ENCODE measurements at places on chromosomes 7 and 10.
A peak's percentile ranks its signal among the peaks of the same experiment; 100 is the strongest.

- no peak for DNase-seq
Measured at GRCh38 chr10:103800089-103800488, 55.3 kb downstream of the SH3PXD2A start.

- DNase-seq: no peak
Measured at GRCh38 chr7:45184326-45185027, 26.9 kb downstream of the RAMP3 start.

- DNase-seq: no peak
Measured at GRCh38 chr10:24866604-24867583, 85.5 kb downstream of the PRTFDC1 start.

DNA sequence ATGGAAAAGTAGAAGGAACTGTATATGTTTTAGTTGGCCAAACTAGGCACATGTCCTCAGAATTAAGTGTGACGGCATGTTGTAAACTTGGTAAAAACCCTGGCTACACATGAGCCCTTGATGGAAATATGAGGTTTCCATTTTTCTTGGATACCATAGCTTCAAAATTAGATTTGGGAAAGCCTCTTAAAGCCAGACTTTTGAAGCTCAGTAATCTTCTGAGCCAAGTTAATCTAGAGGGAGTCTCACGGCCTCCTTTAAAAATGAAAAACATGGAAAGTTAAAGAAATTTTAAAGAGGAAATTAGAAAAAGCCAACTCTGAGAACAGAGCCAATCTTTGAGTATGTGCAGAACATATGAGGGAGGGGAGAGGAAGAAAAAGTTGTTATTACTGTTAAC, 376.0 kb downstream of the CTNNA3 start:
- no peak for DNase-seq

- no peak for DNase-seq
Measured at GRCh38 chr7:66233638-66234037, 28.5 kb downstream of the TPST1 start.

DNA sequence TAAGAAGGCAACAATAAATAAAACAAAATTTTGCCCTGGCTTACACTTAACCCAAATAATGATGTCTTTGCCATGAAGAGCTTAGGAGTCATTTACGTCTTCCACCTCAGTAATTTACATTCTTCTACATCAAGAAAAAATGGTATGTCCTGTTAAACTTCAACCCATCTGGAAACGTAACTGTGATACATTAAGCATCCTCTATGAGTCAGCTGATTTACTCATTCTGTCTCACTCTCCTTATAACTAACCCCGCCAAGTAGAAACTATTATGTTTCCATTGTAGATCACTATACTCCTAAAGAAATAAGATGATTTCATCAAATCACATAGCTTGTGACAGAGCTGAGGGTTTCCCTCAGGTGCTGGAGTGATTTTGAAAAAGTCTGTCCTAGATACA, 330.7 kb downstream of the CDC14C start:
- no peak for DNase-seq

GRCh38 chr7:105315357-105315756, 73.4 kb downstream of the SRPK2 start:
- no peak for DNase-seq

GRCh38 chr7:70947181-70947580, 184.8 kb upstream of the GALNT17 start:
- DNase-seq: no peak

DNA sequence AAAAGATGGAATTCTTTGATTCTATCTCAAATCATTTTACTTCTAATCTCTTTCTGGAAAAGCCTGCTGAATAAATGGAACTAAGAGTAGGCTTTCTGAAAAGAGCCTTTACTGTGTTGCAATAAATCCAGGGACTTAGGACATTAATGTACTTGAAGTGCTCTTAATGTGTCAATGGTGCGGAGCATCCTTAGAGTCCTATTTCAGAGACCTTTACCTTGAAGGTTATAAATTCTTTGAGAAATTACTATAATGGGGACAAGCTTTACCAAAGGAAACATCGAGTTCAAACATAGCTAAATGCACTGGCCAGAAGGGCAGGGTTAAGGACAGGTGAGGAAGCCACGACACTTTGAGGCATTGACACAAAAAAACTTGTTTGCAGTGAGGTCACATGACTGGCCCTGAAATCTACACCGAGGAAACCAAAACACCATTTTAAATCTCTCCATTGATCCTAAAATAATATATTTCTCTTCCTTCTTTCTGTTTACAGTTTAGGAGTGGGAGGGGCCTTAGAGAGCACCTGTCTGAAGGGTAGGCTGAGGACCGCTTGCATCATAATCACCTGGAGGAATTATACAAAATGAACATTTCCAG, 48.1 kb upstream of the EXOC6 start:
- no peak for DNase-seq

DNA sequence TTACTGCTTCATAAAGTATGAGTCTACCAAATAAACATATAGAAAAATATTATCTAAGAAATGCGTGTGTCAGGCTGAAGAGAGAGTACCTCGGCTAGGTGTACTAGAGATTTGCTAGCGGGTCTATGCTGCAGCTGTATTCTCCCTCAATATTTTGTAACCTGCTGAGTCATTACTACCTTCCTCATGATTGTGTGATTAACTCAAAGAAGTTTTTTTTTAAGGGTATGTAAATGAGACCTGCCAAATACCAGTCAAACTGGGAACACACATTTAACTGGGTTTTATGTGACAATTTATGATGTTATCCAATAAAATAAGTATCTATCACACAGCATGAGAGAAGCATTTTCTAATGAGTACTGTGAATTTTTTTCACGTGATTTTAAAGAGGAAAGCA, 180.4 kb downstream of the RNF133 start:
- DNase-seq: no peak

GRCh38 chr7:3588341-3588740, 287.3 kb downstream of the SDK1 start:
- no peak for DNase-seq

DNA sequence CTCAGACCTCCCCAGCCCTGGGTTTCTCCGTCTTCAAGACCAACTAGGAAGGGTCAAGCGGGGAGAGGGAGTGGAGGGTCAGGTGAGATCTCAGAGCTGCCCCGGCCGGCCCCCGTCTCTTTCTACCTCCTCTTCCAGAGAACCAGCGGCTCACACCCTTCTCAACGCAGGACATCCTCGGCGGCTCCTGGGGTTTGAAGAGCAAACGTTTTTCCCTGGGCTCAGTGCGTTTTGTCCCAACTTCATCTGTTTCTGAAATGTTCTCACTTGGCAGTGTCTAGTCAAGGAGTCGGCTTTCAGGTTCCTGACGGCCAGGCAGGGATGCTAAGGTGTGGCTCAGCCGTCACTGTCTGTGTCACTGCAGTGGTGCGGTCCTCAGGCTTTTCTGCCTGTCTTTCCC, 416.4 kb upstream of the FOXK1 start:
- no peak for DNase-seq

DNA sequence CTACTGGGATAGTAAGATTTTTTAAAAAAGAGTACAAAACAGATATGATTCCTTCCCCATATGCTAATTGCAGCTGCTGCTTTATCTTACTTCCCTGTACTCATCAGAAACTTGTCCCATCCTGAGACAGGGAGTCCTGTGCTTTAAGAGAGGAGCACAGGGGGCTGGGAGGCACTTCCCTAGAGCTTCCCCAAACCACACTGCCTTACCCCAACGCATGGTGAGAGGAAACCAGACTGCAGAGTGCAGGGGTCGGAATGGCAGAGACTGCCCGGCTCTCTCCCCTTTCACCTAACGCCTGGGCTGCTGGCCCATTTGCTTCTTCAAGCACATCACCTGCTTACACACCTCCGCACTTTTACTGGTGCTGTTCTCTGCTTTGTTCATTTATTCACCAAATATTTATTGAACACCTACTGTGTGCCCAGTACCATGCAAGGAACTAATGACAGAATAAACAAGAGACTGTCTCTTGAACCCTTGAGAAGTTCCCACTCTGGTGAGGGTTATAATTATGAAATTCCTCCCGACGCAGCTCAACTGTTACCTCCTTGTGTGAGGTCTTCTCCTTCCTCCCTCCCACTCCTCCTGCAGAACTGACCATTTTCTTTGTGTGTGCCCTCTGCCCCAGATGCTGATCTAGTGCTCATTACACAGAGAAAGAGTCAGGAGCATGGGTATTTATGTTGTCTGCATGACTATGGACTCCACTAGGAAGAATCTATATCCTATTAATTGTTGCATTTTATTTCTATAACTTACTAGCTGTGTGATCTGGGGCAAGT, 289.7 kb downstream of the TCF7L2 start:
- no peak for DNase-seq

DNA sequence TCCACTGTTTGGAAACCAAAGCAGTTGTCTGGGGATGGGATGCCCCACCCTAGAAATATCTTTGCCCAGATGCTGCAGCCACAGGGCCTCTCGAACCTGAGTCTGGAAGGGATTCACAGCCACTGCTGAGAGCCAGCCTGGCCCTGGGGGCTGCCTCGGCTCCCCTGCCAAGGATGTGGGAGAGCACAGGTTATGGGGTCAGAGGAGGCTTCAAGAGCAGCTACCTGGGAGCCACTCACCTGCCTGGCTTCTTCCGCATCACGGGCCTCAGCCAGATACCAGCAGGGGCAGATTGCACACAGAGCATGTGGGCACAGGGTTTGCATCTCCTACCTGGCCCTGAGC, 5.4 kb upstream of the PWWP2B start:
- DNase-seq: no peak

GRCh38 chr10:23399701-23400144, 39.2 kb upstream of the OTUD1 start:
- DNase-seq: no peak

GRCh38 chr7:50664461-50664922, 99.3 kb upstream of the DDC start:
- no peak for DNase-seq

DNA sequence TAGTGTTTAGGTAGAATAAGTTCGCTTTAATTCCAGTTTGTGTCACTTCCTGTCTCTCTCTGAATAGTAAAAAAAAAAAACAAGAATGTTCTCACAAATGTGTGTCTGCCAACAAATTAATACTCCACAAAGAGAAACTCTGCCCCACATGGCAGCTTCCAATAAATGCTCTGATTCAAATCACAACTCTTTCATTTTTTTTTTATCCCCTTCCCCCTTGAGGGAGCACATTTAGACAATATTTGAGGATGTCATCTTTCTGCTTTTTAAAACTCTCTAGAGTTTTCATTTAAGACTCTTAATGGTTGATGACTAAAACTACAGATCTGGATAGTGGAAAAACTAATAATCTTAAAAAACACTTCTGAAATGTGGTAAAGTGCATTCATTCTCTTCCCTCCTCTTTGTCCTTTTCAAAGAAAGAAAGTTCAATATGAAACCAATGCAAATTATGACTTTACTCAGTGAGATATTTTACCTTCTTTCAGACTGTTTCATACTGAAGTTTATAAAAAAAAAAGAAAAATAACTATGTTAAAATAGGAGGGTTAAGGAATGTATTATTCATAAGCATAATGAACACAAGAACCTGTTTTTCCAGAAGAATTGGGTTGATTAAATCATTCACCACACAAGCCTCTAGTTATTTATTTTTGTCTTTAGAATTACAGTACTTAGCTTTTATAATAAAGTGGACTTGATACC, 42.3 kb downstream of the ARID5B start:
- DNase-seq: no peak

DNA sequence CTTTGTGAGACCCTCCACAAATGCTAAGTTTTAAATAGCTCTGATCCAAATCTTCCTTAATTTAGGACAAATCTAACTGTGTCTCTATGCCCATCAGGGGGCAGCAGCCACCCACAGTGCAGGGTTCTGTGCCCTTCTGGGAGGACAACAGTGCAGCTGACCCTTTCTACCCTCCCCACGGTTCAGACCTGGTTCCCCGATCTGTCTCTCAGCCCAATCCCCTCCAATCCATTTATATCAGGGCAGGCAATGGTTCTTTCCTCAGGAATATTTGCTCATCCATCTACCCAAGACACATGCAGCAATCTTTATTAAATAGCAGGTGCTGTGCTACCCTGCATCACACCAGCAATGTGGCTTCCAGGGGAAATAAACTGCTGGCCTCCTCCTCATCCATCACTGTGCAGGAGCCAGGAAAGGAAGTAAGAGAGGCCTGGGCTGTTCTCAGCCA, 4.0 kb upstream of the RBM28 start:
- DNase-seq: peak; percentile 72

GRCh38 chr10:59078978-59079377, 97.5 kb upstream of the PHYHIPL start:
- no peak for DNase-seq

- no peak for DNase-seq
Measured at GRCh38 chr10:128860574-128860973, 606.5 kb upstream of the MGMT start.

DNA sequence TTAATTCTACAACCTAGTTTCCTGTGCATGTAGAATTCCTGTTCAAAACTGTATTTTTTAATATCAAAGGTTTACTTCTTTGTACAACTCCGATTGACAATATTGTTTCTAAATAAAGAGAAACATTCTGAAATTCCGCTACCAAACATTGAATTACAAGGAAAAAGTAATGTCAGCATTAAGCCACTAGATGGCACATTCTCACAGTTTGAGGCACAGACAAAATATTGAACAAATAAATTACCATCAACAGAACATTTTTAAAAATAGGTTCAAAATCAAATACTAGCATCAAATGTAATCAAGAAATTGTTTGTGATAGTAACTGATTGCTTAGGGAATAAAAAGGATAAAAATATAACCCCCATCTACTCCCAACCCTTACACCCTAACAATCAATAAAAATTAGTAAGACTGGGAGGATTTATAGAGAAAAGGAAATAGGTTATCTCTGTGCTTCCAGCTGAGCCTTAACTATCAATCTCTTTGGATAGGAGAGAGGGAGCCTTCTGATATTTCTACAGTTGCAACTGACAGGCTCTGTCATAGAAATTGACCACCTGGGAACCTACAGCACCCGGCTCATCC, 86.6 kb upstream of the C7orf33 start:
- DNase-seq: no peak

GRCh38 chr10:26479766-26480492, 41.8 kb downstream of the APBB1IP start:
- DNase-seq: peak; percentile 77

- DNase-seq: no peak
Measured at GRCh38 chr7:68458010-68458908, 1140.0 kb upstream of the AUTS2 start.

DNA sequence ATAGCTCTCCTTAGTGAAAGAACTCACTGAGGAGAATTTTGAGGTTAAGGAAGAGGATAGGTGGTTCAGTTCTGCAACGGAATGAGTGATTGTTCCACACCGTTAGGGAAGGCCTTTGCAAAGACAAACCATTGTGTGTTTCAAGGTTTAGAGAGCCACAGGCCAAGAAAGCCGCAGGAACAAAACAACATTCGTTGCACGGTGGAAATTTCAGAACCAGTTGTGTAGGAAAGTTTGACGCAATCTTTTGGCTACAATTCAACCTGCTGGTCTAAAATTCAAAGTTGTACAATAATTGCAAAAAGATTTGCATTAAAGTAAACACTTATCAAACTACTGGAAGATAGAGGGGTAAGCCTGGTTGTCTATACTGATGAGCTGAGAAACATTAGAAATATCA, 91.4 kb downstream of the FAM107B start:
- peak; percentile 54 for DNase-seq

DNA sequence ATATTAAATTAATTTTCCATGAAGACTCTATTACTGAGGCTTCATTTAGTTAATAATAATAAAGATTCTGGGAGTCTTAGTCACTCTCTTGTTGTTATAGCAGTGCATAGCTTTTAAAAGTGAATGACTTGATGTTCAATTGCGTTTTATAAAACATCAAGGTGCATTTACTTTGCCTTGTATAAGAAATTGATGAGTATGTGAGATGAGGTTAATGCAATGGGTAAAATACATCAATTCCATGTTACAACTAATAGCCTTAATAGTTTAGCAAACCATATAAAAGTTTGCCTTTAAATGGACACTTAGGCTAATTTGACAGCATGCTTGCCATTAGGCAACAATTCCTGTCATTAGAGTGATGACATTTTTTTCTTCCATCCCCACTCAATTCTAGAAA, 173.6 kb upstream of the TEX47 start:
- no peak for DNase-seq

All from HL-60 (cell line).